ENCODE measurements at places on chromosomes 1 and 21. TPM values are rescaled to one million over a fixed set of nuclear protein-coding genes. Genes with fewer than 3 reads are reported as not detected.

TNFRSF25 gene
- total RNA-seq, result 121 TPM

PKP1 gene
- total RNA-seq, result not detected

RCAN1 gene
- total RNA-seq, result 7.6 TPM

GNG12 gene
- not detected for total RNA-seq

TFF1 gene
- total RNA-seq, result not detected

AHCTF1 gene
- total RNA-seq, result 32.3 TPM

TNFRSF1B gene
- total RNA-seq, result 229 TPM

OLIG2 gene
- not detected for total RNA-seq

HRNR gene
- not detected for total RNA-seq

KRTAP13-2 gene
- not detected for total RNA-seq

PLA2G4A gene
- total RNA-seq, result not detected

SPRR5 gene
- not detected for total RNA-seq

ATPAF1 gene
- total RNA-seq, result 37.2 TPM

DMRTA2 gene
- total RNA-seq, result not detected

LAPTM5 gene
- 591 TPM for total RNA-seq

EPRS1 gene
- total RNA-seq, result 103 TPM

TBCE gene
- 22.2 TPM for total RNA-seq

TTC34 gene
- total RNA-seq, result 1.8 TPM

FTCD gene
- total RNA-seq, result 0.24 TPM

DYRK3 gene
- total RNA-seq, result 2.6 TPM

NTNG1 gene
- total RNA-seq, result not detected

NTRK1 gene
- 2.2 TPM for total RNA-seq

YRDC gene
- total RNA-seq, result 11.7 TPM

OR2G6 gene
- not detected for total RNA-seq

CD1E gene
- not detected for total RNA-seq

PDC gene
- not detected for total RNA-seq

CPTP gene
- total RNA-seq, result 21.6 TPM

ATP1A2 gene
- not detected for total RNA-seq

LSM10 gene
- total RNA-seq, result 39.3 TPM

CBS gene
- total RNA-seq, result 30.4 TPM

PCP4 gene
- total RNA-seq, result not detected

F5 gene
- total RNA-seq, result 9.3 TPM

SIM2 gene
- total RNA-seq, result not detected

PEAR1 gene
- 0.31 TPM for total RNA-seq

ALPL gene
- total RNA-seq, result not detected

NCAM2 gene
- total RNA-seq, result not detected

PRMT2 gene
- 142 TPM for total RNA-seq

AIRE gene
- total RNA-seq, result not detected

RSPH1 gene
- total RNA-seq, result not detected
